ENCODE measurements at places on chromosomes 7 and 10.

- DNase-seq, result no peak
Observed at GRCh38 chr10:97736403-97736901, 476 bp upstream of the ZFYVE27 start.

GRCh38 chr10:118595598-118596425 lies at the start of gene PRLHR:
Gene PRLHR (minus strand): TSS chr10:118595648. CDS start chr10:118595244, 404 bp downstream.
- no peak for DNase-seq

GRCh38 chr7:131603932-131604331 lies 47.5 kb upstream of the PODXL start:
- DNase-seq, result no peak

DNA sequence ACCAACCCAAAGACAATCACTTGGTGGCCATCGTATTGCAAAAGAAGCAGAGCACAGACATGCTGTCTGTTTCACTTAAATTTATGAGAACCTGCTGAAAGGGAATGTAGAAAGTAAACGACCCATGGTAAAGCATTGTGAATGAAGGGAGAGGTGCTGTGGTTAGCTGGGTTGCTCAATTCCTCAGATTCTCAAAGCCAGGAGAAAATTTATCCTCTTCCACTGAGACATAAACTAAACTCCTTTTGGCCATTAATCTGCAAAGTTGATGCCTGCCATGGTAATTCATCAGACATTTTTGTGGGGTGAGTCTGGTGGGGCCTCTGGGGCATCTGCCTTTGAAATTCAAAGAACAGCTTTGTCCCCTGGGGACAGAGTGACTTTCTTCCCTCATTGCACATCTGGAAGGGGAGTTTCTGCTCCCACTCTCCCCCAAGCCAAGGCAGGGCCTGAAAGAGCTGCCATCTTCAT lies 951.0 kb downstream of the LRMDA start:
- no peak for DNase-seq

DNA sequence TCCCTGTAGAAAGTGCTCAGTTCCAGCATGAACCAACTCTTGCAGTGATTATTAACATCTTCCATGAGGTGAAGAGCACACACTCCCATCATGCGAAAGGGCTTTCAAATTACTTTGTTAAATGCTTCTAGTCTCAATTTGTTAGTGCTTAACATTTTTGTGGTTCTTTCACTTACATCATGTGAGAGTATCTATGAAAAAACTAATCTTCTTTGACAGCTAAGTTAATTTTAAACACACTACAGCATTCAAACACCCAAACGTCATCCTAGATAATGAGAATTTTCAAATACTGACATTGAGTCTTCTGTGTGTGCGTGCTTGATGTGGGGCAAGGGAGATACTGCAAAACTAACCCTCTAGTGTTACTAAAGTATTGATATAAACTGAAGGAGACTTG lies 84.8 kb downstream of the ETV1 start:
- DNase-seq, result no peak
